Esophagus squamous epithelium (tissue), 5 donors: ENCODE measurements at places on chromosomes 5 and 9.

GRCh38 chr9:138077898-138078540 lies 200.4 kb downstream of the CACNA1B start:
- DNase-seq: no peak

- no peak for DNase-seq
These were observed 8.6 kb downstream of the SLC36A2 start for GRCh38 chr5:151338734-151339133.

DNA sequence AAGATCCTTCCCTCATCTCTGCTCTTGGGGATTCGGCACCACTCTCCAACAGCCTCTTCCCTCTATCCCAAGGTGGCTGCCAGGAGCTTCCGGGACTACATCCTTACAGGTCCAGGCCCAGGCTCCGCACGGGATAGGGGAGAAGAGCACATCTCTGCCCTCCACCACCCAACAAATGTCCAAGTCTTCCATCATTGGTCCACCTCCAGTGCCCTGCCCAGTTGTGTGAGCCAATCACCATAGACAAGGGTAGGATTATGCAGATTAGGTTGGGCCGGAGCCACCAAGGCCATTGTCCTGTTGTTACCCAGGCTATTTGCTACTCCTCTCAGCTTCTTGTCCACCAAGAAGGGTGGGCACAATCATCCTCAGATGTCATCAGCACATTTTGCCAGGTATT lies 9.1 kb downstream of the UNC5A start:
- no peak for DNase-seq

GRCh38 chr9:132141948-132142594 lies 19.8 kb upstream of the NTNG2 start:
- no peak for DNase-seq

DNA sequence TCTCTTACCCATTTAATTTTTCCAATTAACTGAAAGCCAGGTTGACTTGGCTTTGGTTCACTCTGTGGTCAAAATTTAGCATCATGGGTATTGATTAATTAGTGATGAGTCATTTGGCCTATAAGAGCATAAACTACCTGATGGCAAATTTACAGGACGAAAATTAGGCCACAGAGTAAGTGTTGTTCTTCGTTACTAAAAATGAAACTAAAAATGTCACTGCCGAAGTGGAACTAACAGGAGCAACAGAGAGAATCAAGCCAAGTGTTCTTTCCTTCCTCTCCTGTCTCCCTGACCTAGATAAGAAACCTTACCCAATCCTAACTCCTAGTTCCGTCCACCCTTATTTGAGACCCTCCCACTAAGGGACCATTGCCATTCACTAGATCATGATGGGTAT lies 176.9 kb downstream of the RAB3C start:
- no peak for DNase-seq

DNA sequence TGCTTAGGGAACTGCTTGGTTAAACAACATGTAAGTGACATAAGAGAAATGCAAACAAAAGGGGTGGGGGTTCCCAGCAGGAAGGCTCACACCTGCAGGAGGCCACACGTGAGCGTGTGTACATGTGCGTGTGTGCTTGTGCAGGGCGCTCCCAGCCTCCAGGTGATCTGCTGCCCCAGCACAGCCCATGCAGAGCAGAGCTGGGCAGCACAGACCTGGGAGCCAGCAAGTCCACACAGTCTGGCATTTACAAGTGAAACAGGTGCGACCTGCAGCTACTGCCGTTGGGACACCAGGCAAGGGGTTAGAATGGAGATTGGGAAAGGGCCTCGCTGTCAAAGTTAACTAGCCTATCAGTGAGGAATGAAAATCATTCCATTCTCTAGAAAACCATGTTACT lies 41.8 kb downstream of the GRAMD2B start:
- no peak for DNase-seq

GRCh38 chr5:172664018-172664417 lies 23.0 kb downstream of the NEURL1B start:
- DNase-seq: no peak

DNA sequence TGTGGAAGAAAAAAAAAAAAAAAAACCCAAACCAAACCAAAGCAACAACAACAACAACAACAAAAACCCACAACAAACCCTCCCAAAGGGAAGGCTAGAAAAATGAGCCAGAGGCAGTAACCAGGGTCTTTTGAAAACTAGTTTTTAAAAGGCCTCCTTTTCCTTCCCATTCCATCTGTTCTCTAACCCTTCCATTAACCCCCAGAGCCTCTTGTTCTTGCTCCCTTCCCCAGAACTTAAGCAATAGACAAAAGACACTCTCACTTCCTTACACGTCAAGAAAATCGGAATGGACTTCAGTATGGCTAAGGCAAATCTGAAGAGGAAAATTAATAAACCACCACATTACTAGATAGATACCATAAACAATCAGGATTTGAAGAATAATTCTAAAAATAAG lies 292.8 kb downstream of the ARL15 start:
- no peak for DNase-seq

GRCh38 chr9:85302938-85303756 lies 438.6 kb downstream of the AGTPBP1 start:
- DNase-seq: no peak

- no peak for DNase-seq
These were observed 386.1 kb downstream of the NTRK2 start for GRCh38 chr9:85055506-85056202.

- no peak for DNase-seq
These were observed 2.3 kb downstream of the EFNA5 start for GRCh38 chr5:107668154-107669095.

DNA sequence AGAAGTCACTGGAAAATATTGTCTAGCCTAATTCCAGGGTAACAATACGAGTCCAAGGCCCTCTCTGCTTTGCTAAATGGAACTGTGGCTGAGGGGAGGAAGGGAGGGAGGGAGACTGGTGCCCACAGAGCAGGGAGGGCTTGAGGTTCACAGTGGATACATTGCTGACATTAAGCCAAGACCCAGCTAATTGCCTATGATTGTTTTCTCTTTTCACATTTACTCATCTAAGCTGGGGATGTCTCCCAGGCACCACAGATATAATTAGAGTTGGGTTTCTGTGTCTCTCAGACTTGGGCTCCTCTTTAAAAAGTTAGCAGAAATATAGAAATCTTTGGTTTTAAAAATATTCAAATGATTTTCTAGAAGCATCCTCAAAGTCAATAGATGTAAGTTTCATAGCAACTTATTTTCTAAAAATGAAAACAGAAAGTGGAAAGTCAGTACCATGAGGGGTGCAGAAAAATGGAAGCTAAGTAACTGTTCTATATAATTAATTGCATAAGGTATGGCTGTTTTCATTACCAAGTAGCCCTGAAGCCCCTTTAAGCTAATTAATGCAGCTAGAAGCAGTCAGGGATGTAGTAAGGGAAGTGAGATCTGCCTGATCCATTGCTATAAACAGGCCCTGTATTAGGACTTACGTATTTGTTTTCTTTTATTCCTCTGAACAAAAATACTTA lies 259.8 kb downstream of the NDUFS4 start:
- no peak for DNase-seq

DNA sequence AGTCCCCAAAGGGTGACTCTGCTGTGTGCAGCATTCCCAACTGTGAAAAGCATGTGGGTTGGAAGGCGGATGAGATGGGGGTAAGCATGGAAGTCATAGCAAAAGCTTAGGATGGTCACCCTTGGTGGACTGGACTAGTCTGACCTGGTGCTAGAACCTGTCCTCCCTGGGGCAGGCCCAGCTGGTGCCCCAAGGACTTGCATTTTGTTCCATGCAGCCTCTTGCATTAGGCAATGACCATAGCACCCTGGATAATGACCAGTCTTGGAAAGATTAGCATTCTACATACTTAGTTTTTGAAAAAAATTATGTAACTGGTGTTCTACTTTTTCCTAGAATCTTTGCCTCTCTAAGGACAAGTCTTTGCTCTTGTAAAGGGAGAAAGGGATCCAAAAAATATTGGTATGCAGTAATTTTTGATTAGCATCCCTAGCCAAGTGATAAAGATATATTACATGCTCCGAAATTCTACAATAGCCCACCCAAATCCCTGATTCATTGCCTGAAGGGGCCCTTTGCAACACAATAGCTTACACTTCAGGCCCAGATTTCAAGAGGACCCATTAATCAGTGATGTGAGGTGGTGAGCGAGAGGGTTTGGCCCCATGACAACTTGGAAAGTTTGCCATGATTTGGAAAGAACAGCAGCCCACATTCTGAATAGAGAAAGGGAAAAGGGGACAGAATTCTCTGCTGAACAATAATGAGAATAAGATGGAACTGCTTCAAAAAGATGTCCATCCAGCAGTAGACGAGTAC lies 93.3 kb upstream of the CD180 start:
- no peak for DNase-seq

GRCh38 chr5:144503123-144503522 lies 332.4 kb downstream of the KCTD16 start:
- no peak for DNase-seq

DNA sequence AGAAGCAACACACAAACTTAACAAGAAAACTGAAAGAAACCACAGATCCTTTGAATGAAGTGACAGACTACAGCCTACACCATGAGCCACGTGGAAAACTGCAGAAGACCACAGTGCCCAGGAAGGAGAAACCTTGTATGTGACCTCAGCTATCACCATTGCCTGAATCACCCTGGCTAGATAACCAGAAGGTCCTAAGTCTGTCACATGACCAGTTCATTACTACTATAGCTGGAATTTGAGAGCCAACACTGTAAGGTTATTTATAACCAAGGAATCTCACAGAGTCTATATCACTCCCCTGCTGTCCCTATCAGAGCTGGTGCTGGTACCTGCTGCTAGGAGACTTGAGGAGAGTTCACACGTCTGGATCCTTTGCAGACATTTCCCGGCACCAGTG lies 90.3 kb upstream of the FBXL17 start:
- DNase-seq: no peak

- DNase-seq: no peak
These were observed 60.4 kb upstream of the RGMB start for GRCh38 chr5:98713027-98713426.

GRCh38 chr5:91825618-91826017 lies 442.5 kb upstream of the ARRDC3 start:
- DNase-seq: no peak

- DNase-seq: no peak
These were observed 18.1 kb downstream of the GSN start for GRCh38 chr9:121285835-121286687.

DNA sequence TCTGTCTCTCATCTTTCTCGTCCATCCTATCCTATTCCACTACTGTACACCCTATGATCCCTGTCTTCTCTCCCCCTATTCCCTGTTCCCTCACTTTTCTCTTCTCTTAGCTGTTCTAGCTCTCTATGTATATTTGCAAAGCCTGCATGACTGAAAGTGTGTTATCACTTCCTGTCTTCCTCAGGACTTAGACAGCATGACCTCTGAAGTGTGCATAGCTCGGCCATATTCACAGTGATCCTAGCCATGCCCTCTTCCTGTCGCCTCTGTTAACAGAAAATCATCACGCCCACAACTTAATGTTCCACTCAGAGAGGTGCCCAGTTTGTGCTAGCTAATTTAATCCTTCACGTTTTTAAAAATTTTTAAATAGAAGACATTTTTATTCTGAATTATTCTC lies 35.8 kb upstream of the CDH6 start:
- DNase-seq: no peak

GRCh38 chr5:135103575-135103853 lies 69.5 kb upstream of the PITX1 start:
- DNase-seq: no peak

GRCh38 chr9:130607640-130608420 lies 28.5 kb downstream of the FUBP3 start:
- no peak for DNase-seq

GRCh38 chr5:169218861-169219260 lies 82.1 kb downstream of the SLIT3 start:
- DNase-seq: no peak

GRCh38 chr9:121689461-121690157 lies 38.2 kb downstream of the DAB2IP start:
- no peak for DNase-seq

- no peak for DNase-seq
These were observed 6.3 kb downstream of the BHMT2 start for GRCh38 chr5:79075646-79076426.

DNA sequence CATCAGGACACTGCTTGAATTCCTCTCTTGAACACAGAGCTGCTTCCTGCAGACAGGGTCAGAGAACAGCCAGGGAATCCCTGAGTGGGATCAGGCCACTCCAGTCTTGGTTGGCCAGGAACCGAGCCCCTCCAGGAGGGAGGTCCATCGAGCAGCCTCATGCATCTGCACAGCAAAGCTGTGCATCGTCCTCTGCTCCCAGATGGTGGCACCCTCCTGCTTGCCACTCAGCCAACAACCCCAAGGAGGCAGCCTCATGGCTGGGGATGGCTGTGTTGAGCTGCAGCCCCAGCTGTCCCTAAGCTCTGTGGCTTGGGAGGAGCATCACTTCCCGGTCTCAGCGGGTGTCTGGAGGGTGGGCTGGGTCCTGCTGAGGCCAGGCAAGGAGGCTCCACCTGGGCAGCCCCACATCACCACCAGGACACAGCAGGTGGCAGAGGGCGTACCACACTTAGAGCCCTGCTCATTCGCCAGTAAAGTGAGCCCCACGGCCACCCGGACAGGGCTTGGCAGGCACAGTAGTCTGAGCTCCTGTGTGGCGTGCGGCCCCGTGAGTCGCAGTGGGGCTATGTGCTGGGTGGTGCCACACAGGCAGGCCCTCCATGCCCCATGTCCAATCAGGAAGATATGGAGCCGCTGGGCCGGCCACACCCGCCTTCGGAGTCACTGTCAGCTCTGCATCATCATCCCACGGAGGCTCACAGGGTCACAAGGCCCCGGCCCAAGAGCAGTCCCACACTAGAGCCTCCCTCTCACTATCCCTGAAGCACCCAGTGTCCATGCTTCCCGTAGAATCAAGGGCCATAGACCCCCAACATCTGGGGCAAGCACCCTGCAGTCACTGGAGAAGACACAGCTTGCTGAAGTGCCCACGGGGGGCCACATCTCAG lies 11.9 kb downstream of the LPCAT1 start:
- no peak for DNase-seq

DNA sequence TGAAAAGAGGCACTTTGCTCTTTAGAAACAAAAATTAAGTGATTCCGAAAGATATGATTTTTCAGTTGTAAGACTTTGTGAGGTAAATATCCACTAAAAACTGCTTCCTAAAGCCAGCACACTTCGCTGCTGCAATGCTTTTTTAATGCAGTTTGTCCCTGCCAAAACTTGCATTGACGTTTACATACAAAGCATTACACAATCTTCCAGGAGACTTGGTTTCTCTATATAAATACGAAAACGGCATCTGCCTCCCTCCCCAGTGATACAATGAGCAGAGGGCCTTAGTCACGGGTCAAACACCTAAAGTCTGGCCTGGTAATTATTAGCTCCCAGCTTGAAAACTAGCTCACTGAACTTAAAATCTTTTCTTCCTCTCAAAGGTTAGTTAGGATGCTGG lies 170.7 kb downstream of the TSSK1B start:
- no peak for DNase-seq
